Jurkat, Clone E6-1 (cell line): ENCODE measurements at places on chromosomes 2 and 18.

GRCh38 chr2:226759768-226760167 lies 39.9 kb downstream of the IRS1 start:
- no peak for DNase-seq

- DNase-seq, result no peak
Measured at GRCh38 chr2:3108105-3108504, 269.5 kb downstream of the EIPR1 start.

GRCh38 chr2:25230198-25230947 lies 62.0 kb upstream of the POMC start:
- no peak for DNase-seq

DNA sequence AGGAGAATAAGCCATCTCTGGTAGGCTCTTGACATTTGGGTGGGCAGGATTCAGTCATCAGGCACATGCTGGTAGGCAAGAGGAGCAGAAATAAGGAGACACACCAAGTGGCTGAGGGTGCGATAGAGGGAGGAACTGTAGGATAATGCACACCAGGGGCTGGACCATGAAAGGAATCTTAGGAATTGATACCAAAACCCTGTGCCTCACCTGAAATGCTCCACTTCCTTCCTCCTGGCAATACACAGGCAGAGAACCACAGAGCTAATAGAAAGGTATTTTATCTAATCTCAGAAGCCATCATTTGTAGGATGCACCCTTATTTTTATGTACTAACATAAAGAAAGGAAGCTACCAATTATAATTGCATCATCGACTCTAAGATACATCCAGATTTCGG lies 4.4 kb upstream of the CYP1B1 start:
- no peak for DNase-seq

DNA sequence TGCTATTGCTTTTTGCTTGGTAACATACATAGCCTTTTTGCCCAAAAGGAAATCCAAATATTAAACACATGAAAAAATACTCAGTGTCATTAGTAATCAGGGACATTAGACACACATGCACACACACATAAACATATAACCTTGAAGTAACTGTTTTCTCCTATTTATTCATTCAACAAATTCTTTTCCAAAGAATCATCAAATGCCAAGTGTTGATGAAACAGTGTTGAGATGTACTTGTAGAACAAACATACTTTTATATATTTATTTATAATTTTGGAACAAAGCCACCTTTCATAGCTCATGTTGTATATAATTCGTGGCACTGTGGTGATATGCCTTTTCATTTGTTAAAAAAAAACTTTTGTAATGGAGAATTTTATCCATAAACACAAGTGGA lies 81.0 kb downstream of the APLF start:
- no peak for DNase-seq

DNA sequence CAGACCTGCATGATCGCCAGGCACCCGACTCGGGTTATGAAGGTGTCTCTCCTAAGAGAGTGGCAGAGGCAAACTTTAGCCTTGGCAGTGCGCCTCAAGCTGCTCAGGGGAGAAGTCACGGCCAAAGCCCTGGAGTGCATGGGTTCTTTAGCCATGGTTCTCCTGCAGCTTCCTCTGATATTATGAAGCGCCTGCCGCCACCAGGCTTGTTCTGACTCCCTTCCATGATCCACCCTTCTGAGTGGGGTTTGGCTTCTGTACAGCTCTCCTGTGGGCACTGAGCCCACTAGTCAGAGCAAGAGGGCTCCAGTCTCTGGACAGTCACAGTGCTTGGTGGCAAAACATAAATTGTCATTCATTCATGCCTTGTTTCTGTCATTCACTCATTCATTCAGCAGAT lies 25.9 kb upstream of the TMBIM1 start:
- no peak for DNase-seq

DNA sequence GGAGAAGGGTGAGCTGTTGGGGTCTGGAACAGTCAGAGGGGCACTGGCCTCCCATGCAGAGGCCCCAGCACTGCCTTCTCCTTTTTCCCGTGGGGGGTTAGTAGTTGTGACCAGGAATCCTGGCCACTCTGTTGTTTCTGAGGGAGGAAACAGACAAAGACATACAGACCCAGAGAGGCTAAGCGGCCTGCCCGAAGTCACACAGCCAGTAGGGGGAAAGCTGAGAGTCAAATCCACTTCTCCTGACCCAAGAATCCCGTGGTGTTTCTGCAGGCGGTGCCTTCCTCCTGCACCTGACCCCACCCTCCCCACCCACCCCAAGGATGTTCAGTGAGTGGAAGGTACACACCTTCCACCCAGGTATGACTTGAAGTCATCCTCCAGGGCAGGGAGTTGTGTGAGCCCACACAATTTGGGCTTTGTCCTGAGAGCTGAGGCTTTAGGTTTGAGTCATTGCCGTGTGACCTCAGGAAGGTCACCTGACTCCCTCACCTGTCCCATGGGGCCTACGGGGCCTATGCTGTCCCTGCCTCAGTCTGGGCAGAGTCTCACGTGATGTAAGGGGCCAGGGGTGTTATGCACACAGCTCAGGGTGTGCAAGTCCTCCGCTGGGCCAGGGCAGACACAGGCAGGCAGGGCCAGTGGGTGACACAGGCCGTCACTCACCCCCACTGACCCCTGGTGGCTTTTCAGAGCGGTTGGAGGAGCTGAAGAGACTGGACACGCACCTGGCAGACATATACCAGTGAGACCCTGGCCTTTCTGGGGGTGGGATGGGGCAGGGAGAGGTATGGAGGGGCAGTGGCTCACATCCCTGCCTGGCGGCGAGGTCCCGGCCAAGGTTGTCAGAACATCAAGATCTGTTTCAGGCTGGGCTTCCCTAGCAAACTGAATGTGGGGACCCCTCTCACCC lies 5.0 kb downstream of the NT5DC4 start:
- DNase-seq, result no peak

GRCh38 chr18:37559194-37559593 lies 6.4 kb downstream of the CELF4 start:
- DNase-seq, result no peak

DNA sequence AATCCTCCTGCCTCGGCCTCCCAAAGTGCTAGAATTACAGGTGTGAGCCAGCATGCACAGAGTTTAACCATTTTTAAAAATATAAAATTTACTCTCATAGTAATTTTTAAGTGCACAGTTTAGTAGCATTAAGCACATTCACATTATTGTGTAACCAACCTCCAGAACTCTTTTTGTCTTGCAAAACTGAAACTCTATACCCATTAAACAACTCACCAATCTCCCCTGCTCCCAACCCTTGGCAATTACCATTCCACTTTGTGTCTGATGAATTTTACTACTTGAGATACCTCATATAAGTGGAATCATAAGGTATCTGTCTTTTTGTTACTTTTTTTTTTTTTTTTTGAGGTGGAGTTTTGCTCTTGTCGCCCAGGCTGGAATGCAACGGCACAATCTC lies 112.5 kb downstream of the BMPR2 start:
- DNase-seq, result no peak

DNA sequence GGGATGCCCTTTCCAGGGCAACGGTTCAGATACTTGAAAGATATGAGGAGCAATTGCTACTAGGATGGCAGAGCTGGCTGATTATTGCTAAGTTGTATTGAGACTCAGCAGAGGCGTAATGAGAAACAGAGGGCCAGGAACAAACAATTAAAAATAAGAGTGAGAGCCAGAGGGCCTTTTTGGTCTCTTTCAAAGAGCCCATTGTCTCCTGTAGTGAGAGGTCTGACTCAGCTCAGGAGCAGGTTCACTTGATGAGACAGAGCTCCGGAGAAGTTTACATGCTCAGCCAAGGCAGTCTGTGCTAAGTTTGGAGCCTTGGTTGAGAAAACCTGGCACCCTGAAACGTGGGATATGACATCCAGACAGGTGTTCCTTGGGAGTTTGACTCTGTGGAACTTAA lies 303.9 kb upstream of the DLGAP1 start:
- no peak for DNase-seq

- DNase-seq, result no peak
Measured at GRCh38 chr2:190696792-190697398, 48.0 kb downstream of the NAB1 start.

- no peak for DNase-seq
Measured at GRCh38 chr2:32772638-32773447, 145.0 kb downstream of the TTC27 start.

GRCh38 chr18:74128159-74128558 lies 19.5 kb downstream of the FBXO15 start:
- no peak for DNase-seq

DNA sequence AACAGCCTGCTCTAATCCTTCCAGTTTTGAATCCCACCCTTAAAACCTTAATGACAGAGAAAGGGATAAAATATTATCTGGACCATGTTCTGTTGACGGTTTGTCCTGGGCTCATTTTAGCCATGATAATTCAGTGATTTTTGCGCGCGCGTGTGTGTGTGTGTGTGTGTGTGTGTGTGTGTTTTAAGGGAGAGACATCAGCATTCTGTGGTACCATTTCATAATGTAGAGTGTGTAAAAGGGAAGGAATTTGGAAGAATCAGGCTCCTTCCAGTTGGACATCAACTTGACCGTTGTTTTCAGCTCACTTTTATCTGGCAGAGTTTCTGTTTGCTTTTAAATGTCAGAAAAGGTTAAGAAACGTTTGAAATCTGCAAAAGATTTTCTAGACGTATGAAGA lies 535.5 kb downstream of the TNS1 start:
- DNase-seq, result no peak

DNA sequence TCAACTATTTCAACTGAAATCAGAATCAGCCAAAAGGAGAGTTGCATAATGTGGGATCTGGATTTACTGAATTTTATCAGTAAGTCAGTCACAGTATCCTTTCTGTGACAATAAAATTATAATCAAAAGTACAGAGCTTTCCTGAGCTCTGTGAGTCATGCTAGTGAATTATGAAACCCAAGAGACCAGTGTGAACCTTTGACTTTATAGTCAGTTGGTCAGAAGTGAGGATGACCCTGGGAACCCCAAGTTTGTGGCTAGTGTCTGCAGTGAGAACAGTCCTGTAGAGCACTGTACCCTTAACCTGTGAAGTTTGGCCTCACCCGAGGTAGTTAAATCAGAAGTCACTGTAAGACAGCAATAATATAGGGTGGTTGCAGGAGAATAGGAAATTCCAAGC lies 381.7 kb downstream of the CDH19 start:
- DNase-seq, result no peak

DNA sequence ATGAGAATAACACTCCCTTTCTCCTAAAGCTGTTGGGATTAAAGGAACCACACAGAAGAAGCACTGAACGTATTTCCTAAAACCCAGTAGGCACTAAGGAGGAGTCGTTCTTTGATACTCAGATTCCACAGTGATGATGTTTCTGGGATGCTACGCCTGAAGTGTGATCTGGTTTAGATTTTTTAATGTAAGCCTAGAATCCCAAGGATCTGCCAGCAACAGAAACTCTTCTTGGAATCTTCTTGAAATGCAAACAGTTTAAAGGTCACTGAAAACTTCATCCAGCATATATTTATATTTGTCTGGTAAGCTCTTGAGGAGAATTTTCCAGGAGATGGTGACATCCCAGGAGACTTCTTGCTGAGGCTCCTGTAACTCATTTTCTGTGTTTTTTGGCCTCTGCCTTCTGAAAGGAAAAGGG lies 247.6 kb upstream of the TRIB2 start:
- no peak for DNase-seq

GRCh38 chr2:47264143-47264542 lies 109.0 kb upstream of the STPG4 start:
- no peak for DNase-seq

GRCh38 chr2:223247136-223247535 lies 195.1 kb downstream of the KCNE4 start:
- DNase-seq, result peak; percentile 29

GRCh38 chr2:11129598-11130449 lies 25.4 kb upstream of the SLC66A3 start:
- peak; percentile 83 for DNase-seq

- no peak for DNase-seq
Measured at GRCh38 chr2:102486941-102487702, 14.1 kb downstream of the SLC9A4 start.
